ENCODE measurements at places on chromosomes 13 and 19.

- DNase-seq, result no peak
Observed at GRCh38 chr13:66501181-66501580, 729.0 kb downstream of the PCDH9 start.

DNA sequence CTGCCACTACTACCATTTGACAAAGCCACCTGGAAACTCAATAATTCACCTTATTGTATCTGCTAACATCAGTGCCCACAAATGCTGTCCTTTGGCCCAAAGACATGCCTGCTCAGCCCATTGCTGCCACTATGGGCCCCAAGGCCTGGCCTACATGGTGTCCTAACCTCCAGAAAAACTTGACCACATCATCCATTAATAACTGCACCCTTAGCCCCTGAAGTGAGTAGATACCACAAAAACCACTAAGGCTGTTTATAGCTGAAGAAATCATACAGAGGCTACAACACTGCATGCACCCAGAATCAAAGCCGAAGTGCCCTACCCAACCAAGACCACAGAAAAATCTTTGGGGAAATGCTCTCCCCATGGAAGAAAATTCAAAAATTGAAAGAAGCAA lies 932.8 kb upstream of the SLITRK6 start:
- no peak for DNase-seq

DNA sequence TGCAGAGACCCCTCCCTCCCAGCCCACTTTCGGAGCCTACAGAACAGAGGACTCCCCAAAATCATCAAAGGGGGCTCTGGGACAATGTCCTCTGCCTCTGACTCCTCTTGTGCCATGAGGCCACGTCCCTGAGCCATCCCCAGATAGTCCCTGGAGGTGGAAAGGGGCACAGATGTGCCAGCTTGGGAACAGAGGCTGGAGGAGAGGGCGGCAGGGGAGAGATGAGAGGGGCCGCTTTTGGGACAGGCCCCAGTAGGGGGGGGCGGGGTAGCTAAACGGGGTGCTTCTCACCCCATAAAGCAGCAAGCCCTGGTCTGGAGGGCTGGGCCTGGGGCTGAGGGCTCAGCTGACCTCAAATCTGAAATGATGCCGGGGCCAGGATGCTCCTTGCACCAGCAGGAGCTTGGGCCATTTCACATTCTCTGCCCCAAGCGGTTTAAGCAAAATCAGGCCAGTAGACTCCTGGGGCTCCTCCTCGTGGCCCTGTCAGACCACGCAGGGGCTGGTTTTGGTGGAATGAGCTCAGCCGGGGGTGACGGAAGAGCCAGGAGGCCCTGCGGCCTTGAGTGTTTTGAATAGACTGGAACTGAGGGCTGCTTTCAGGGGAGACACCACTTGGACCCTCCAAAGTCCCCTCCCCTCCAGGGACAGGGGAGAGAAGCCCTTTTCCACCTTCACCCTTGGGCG lies 27.1 kb downstream of the ONECUT3 start:
- DNase-seq, result no peak

DNA sequence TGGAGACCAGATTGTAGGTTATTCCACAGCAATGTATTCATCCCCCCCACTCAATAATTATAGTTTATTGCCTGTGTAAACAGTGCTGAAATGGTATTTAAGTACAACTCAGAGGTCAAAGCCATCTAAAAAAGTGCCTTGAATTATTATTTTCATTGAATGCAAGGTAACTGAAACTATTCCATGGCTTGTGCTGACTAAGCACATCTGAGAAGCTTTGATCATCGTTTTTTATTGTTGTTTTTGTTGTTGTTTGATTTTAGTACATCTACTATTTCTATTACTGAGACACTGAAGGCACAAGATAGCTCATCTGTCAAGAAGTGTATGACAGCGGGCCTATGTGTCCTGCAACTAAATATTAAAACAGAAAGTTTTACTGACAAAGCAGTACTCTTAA lies 308.0 kb downstream of the OXGR1 start:
- DNase-seq, result no peak

- peak; percentile 23 for DNase-seq
Observed at GRCh38 chr13:99605420-99606323, 104.4 kb downstream of the TM9SF2 start.

GRCh38 chr13:101982903-101983302 lies 418.9 kb downstream of the FGF14 start:
- no peak for DNase-seq

- DNase-seq, result no peak
Observed at GRCh38 chr19:3985643-3986259, 488 bp upstream of the EEF2 start.

- DNase-seq, result no peak
Observed at GRCh38 chr19:17550076-17550667, 5.3 kb upstream of the COLGALT1 start.

DNA sequence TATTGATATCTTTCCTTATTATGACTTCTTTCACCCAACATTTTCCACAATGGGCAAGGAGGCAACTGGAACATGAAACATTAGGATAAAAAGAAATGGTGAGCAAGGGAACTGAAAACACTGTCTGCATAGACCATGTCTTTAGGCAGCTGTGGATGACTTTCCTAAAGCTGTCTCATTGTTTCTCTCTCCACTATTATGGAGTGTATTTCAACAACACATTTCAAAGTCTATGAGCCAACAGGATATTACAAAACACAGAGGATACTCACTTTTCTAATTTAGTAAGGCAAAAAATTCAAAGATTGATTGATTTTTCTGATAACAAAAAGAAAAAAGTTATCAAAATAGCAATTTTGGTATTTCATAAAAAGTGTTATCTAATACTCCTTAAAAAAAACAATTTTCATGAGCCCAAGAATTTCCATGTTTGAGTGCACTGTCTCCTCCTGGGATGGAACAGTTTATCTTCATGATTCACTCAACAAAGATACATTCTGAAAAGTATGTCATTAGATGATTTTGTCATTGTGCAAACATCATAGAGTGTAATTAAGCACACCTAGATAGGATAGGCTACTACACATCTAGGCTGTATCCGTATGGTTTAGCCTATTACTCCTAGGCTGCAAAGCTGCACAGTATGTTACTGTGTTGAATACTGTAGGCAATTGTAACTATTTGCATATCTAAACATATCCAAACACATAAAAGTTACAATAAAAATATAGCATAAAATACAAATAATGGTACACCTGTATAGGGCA lies 1568.4 kb downstream of the SLITRK5 start:
- DNase-seq, result no peak

- DNase-seq, result no peak
Observed at GRCh38 chr19:8017808-8018207, 12.4 kb upstream of the ELAVL1 start.

- no peak for DNase-seq
Observed at GRCh38 chr19:28727480-28728159, 485.3 kb downstream of the UQCRFS1 start.

DNA sequence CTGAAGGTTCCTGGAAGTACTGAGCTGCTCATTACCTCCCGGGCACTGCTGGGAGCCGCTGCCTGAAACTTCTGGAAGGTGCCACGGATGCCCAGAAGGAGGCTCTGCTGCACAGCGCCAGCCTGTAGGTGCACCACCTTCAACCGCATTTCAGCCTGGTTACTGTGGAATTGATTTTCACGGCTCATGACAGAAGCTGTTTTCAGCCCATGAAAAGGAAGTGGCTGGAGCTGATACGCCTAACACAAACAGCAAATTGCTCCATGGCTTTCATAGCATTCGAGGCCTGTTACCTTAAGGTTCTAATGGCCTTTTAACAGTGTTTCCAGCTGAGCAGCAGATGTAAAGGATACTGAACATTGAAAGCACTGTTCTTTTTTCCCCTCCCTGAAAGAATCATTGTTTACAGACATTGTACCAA lies 22.0 kb downstream of the GPC6 start:
- no peak for DNase-seq

DNA sequence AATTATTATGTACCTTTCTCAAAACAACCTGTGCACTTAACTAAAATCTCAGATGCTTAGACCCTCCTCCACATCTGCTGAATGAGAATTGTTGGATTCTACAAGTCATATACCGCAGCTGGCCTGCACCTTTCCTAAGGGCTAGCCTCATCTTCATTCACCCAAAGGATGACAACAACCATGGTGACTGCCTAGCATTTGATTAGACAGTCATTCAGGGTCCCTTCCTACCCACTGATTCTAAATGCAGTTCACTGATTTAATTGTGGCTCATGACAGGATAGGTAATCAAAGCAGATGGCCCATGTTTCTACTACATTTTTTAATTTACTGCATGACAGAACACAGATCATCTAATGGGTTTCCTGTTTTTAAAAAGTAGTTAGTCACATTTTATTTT lies 551.9 kb upstream of the SLC10A2 start:
- DNase-seq, result no peak

DNA sequence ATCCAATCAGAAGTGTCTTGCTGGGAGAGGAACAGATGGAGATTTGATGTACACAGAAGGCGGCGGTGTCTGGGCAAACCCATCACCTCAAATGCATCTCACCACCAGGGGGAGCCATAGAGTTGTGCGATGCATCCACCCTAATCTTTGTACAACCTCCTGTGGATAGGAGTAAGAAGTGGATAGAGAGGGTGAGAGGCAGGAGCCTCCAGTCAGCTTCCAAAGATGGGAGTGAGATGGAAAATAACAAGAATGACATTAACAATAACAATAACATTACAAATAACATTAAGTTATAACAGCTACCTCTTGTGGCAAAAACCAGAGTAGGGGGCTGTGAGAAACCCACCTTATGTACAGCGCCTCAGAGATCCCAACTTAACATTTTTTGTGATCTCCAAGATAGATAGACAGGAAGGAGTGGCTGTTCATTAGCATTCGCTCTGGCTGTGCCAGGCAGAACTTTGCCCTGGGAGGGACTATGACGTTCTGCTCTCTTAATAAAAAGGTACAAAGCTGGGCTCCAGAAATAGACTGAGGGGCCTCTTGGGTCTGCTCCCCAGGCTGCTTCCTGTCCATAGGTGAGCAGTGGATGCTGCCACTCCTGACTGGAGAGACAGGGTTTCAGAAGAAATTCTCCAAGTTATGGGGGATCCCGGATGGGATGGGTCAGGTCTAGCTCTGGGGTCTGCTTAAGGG lies 5.2 kb upstream of the CEACAM18 start:
- peak; percentile 33 for DNase-seq

GRCh38 chr19:7658219-7658686 lies 10.6 kb upstream of the RETN start:
- DNase-seq, result no peak

DNA sequence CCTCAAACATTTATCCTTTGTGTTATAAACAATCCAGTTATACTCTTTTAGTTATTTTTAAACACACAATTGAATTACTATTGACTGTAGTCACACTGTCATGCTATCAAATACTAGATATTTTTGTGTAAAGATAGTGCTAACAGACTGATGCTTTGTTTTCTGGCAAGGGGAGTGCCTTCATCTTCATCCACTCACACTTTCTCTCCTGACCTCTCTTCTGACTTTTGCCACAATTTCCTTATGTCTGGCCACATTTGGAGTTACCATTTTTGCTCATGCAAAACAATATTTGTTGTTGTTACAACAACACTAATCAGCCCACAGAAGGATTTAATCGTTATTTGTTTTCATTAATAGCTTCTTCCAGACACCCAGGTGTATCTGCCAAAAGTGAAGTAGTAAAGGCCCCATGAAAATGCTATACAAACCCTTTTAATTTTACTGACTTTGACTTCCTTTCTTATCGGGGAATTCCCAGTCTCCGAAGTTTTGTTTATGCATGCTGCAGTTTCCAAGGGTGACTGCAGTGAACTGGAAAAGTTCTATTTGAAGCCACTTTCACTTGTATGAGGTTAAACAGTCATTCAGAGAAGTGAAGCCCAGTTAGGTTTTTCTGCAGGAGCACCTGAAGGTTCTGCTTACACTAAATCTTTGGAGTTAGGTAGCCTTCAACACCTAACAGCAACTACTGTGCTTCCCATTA lies 66.1 kb upstream of the FRY start:
- DNase-seq, result no peak

- DNase-seq, result no peak
Observed at GRCh38 chr13:21115231-21115630, 53.8 kb upstream of the LATS2 start.

GRCh38 chr19:34254698-34255432 lies 511 bp downstream of the GARRE1 start:
- peak; percentile 14 for DNase-seq

- DNase-seq, result no peak
Observed at GRCh38 chr13:111469916-111470506, 149.6 kb downstream of the TEX29 start.

DNA sequence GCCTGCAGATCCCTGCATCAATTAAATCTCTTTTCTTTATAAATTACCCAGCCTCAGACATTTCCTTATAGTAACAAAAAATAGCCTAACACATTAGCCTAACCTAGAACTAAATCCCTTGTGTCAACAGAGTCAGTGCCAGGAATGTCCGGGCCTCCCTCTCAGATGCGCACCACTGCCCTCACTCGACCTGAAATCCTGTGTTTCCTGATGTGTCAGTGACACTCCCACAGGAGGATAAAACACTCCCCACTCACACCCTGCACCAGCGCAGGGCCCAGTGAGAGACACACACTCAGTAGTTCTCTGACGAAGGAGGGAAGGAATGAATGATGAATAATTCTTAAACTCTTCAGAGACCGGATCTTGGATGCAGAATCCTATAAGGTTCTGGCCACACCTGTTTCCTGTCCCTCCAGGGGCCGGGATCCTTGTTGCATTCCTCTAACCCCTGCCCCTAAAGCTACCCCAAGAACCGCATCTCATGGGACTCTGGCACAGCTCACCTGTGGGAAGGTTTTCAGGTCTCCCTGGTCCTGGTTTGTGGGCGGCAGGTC lies 3.1 kb downstream of the CEACAM3 start:
- no peak for DNase-seq

DNA sequence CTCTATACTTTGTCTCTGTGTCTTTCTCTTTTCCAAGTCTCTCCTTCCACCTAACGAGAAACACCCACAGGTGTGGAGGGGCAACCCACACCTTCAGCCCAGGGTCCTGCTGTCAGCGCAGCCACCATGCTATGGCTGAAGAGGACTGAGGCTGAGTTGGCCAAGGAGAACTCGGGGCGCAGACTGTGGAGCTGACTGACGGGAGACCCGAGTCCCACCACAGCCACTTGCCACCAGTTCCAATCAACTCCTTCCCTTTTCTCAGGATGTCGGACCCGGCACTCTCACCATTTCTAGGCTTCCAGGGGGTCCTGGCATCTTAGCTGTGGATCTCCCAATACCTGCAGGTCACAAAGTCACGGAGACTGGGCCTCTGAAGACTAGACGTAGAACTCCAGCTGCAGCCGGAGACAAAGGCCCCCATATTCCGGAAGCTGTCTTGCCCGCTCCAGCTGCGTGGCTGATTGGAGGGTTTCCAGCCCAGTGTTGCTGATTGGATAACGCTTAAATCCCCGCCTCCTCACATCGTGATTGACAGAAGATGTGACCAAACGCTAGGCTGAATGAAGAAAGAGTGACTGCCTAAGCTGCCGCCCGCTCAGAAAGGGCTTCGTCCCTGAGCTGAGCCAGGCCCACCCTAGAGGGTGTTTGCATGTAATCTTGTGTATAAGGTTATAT lies 63.6 kb downstream of the ZNF429 start:
- DNase-seq, result peak; percentile 82

DNA sequence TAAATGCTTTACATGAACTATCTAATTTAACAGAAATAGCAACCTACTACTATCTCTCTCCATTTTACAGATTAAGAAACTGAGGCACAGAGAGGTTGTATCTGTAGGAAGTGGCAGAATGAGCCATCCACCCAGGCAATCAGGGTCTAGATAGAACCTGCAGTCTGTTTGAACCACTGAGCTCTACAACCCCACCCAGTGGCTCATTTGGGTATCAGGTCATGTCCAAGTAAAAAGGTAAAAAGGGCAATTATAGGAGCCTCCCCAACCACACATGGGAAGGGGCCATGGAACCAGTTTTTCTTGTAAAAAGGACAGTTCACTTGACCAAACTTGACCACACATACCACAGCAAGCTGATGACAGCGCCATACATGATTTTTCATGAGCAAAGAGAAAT lies 92.9 kb upstream of the SGCG start:
- DNase-seq, result no peak

All from T-helper 22 cell (primary cell).